ENCODE measurements at places on chromosomes 5 and 9.

DNA sequence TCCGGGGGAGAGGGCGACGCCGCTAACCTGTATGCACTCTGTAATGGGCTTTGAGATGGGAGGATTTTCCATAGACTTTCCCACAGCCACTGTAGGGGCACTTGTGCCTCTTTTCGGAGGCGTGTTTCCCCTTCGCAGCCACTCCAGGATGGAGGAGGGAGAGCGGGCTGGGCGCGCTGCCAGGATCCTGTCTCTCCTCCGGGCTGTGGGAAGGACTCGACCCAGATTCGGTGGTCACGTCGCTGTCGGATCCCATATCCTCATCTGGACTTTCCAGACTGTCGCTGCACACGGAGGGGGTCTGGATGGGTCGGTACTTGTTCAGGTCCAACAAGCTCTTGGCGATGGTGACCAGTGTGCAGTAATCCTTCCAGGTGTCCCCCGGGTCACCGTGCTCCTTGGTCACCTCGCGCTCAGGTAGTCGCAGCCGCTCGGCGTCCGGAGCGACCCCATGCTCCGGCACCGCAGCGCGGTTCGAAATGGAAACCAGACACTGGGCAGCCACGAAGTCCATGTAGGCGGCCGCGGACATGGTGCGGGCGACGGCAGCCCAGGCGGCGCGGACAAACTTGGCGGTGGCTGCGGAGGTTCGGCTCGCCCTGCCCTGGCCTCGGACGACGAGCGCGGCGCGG lies 1.5 kb downstream of the KLF9 start:
- DNase-seq = no peak

DNA sequence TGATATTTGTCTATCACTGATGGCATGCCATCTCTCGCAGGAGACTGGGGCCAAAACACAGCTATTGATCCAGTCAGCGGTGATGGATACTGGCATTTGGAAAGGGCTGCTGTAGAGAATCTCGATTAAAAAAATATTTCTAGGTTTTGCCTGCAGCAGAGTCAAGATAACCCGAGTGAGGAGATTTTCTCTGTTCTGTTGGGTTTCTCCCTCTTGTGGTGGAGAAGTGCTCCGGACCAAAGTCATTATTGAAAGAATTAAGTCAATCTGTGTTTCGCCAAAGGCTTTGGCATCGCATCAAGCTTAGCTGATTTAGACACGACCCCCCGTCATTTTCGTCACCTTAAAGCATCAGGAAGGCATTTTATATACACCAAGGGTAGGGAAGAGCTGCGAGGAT lies 97.1 kb upstream of the IRX2 start:
- no peak for DNase-seq

GRCh38 chr9:134161647-134162046 lies 2.7 kb downstream of the RNU6ATAC start:
- no peak for DNase-seq

GRCh38 chr5:19986031-19986619 lies 1.9 kb downstream of the CDH18 start:
- DNase-seq = no peak

DNA sequence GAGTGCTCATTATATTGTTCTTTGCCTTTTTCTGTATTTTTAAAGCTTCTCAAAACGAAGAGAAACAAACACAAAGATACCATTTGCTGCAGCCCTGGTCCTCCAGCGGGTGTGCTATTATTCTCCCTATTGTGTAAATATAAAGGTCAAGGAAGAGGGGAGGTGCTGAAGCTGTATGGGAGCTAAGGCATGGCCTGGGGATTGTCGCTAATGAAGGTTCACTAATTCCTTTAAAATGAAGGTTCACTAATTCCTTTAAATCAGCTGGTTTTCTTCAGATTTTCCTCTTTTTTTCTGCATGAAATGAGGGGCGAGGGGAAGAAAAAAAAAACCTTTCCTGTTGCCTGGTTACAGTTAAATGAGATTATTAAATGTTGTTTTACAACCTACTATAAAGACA lies 74.5 kb upstream of the MAP1B start:
- DNase-seq = no peak

- DNase-seq = no peak
Measured at GRCh38 chr9:90821697-90822096, 20.1 kb downstream of the SYK start.

DNA sequence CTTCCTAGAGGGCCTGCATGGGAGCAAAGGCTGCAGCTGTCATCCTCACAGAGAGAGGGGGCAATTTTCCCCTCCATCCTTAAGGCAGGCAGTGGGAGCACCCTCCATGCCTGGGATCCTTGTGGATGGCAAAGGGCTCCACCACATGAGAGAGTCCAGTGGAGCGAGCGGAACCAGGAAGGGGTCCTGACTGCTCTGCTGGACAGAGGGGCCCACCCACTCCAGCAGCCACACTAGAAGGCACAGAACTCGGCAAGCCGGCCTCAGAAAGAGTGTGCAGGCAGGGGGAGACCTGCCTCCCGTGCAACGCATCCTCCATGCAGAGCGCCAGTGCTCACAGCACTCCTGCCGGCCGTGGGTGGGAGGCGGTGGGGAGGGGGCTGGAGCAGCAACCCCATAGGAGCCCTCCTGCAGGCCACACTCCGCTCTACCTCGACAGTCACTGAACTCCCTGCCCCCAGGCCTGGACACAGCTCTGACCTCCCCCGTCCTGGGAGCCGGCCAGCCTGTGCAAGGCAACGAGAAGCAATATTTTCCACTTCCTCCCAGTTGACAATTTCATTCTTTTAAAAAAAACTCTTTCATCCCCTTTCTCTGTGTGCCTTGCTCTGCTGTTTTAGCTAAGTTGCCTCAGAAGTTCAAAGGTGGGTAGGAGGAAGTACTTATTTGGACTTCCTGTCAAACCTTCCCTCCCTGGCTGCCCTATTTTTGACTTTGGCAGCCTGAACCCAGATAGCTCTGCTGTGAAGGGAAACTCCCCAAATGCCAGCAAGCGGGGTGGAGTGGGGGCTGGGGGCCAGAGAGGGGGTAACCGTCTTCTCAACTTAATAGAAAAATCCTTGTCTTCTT lies 5.3 kb upstream of the LCP2 start:
- DNase-seq = no peak

- DNase-seq = no peak
Measured at GRCh38 chr5:160441311-160441781, 19.7 kb downstream of the PTTG1 start.

GRCh38 chr9:113876151-113876992 lies at the start of gene ZNF618:
Gene ZNF618, plus strand, starts transcription at chr9:113876309. Its CDS starts 72 bp downstream, at chr9:113876381.
- DNase-seq = no peak

- DNase-seq = no peak
Measured at GRCh38 chr9:94812343-94812742, 85.8 kb downstream of the AOPEP start.

- no peak for DNase-seq
Measured at GRCh38 chr9:110842169-110842568, 173.6 kb downstream of the MUSK start.

DNA sequence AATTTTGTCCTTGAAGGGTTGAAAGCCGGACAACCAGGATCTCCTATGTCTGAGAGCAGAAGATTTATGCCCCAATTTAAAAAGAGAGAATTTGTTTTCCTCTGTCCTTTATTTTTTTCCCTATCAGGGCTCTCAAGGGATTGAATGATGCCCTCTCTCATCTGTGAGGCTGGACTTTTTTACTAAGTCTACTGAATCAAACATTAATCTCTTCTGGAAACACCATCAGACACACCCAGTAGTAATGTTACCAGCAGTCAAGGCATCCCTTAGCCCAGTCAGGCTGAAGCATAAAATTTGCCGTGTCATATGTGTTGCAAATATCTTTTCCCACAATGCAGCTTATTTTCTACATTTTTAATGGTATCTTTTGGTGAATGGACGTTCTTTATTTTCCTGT lies 1497.9 kb downstream of the MAT2B start:
- no peak for DNase-seq

DNA sequence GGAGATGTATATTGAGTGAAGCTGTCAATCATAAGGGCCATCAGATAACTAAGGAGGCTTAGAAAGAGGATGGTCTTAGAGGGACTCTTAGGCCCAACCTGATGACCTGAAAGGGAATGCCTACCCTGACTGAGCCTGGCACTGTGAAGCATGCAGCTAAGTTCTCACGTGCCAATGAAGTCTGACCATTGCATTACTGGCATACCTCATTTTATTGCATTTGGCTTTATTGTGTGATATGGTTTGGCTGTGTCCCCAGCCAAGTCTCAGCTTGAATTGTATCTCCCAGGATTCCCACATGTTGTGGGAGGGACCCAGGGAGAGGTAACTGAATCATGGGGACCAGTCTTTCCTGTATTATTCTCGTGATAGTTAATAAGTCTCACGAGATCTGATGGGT lies 421.6 kb upstream of the SGCD start:
- DNase-seq = no peak

- no peak for DNase-seq
Measured at GRCh38 chr5:101943784-101944183, 352.3 kb downstream of the SLCO4C1 start.

GRCh38 chr5:169126481-169127021 lies 174.4 kb downstream of the SLIT3 start:
- DNase-seq = no peak

- DNase-seq = no peak
Measured at GRCh38 chr9:82777366-82777765, 285.6 kb downstream of the RASEF start.

- no peak for DNase-seq
Measured at GRCh38 chr9:128168731-128169308, 8.8 kb downstream of the BBLN start.

- no peak for DNase-seq
Measured at GRCh38 chr9:8262625-8263622, 463.3 kb upstream of the DMAC1 start.

DNA sequence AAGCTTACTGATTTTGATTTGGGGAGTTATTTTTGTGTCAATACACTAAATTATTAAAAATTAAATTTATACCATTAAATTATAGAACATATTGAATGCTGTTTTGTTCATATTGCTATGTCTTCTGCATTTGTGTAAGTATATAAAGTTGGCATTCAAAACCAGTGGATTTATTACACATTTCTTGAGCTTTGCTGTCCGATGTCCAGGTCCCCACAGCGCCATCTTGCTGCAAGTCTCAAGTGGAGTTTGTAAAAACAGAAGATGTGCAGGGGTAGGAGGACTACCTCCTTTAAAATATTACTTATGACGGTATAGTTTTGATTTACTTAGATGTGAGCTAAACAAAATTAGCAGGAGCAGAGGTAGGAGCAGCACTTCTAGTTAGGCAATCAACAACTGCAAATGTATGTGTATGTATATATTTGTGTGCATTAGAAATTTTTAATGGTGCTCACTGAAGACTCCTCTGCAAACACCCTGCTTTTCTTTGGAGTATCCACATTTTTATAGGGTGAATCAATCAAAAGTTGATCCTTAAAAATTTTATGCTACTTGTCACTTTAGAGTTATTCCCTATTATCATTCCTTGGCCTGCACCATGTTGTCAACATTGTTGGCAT lies 37.4 kb downstream of the CPEB4 start:
- no peak for DNase-seq

- DNase-seq = no peak
Measured at GRCh38 chr5:142357469-142358090, 32.8 kb upstream of the SPRY4 start.

DNA sequence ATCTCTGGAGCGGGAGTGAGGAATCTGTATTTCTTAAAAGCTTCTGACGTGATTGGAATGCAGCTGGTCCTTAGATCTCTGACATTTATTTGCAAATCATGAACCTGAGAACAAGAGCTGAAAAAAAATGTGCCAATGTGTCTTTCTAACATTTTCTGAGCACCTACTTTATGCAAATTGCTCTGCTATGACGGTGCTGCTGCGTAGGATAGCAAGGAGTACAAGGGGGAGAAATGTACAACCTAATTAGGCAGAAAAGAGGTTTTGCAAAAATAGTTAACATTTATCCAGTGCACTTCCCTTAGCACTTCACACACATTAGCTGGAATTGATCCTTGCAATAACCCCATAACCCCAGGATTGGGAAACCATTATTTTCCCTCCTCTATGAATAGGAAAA lies 357.5 kb downstream of the TLE4 start:
- DNase-seq = no peak

DNA sequence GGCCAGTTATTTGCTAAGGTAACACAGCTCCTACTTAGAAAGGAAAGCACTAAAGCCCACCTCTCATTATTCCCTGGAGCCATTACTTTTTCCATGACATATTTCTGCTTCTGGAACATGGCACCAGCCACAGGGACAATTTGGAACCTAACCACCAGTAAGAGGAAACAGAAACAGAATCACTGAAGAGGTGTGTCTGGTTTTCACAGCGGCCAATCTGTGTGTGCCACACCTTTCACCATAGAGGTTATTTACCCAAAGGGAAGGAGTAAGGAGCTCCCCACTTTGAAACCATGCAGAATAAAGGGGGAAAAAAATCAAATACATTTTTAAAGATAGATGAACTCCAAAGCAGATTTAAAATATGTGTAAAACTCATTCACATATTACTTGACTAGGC lies 21.1 kb downstream of the PRUNE2 start:
- no peak for DNase-seq

DNA sequence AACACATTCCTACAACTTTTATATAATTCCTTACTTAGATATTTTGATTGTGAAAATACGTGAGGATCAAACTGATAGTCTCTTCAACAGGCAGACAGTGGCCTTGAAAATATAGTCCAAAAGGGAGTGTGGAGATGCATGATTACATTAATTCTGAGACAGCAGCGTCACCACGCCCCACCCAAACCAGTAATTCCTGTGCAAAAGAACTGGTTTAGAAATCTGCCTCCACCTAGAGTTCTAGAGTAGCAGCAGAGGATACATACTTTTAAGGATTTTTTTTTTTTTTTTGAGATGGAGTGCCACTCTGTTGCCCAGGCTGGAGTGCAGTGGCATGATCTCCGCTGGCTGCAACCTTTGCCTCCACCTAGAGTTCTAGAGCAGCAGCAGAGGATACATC lies 1.6 kb upstream of the TUT7 start:
- no peak for DNase-seq

DNA sequence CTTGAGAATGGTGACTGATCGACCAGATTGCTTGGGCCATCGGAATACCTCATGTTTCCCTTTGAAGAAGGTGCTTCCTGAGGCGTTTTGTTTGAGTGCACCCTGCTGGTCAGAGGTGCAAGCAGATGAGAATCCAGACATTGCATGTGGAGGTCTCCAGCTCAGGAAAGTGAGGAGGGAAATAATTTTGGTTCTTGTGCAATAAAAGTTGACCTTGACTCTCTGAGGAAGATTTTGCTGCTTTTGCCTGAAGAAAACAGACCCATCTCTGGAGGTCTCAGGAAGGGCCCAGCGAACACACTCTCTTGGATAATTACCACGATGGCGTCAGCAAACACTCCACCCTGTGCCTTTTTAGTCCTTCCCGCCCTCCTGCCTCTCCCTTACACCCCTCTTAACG lies 69.7 kb downstream of the GRAMD2B start:
- DNase-seq = no peak

GRCh38 chr5:112630246-112631009 lies 107.3 kb upstream of the APC start:
- no peak for DNase-seq

DNA sequence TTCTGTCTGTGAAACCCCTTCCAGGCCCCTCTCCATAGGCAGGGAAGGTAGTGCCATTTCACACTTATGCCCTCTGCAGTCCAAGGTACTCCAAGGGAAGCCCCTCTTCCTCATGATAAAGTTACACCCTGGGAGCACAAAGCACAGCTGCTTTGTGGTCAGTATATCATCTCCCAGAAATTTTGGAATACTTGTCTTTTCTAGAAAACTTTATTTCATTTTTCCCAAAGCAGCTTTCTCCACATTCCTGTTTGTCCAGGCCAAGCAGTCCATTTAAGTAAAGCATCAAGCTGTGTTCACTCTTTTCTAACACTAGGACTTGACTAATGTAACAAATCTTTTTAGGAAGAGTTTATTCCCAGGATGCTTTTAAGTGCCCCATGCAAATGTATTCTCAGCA lies 371.8 kb upstream of the RGMB start:
- no peak for DNase-seq

GRCh38 chr9:89465001-89465451 lies 32.9 kb downstream of the SEMA4D start:
- DNase-seq = no peak
